ENCODE measurements at places on chromosomes 7 and 10.

DNA sequence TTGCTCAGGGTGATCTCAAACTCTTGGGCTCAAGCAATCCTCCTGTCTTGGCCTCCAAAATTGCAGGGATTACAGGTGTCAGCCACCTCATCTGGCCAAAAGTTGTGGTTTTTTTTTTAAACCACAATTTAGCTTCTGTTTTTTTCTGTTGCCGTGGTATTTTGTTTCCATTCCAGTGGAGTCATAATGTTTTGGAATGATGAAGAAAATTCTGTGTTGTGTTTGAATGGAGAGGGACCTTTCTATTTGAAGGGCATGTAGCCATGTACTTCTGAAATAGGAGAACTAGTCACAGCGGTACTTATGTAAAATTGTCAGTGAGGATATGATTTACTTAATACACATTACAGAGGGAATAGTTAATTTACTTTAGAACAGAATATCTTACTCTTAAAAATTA lies 201.3 kb downstream of the ARL4A start:
- no peak for DNase-seq

- DNase-seq, result no peak
Measured at GRCh38 chr10:34001087-34001580, 666.7 kb upstream of the NRP1 start.

DNA sequence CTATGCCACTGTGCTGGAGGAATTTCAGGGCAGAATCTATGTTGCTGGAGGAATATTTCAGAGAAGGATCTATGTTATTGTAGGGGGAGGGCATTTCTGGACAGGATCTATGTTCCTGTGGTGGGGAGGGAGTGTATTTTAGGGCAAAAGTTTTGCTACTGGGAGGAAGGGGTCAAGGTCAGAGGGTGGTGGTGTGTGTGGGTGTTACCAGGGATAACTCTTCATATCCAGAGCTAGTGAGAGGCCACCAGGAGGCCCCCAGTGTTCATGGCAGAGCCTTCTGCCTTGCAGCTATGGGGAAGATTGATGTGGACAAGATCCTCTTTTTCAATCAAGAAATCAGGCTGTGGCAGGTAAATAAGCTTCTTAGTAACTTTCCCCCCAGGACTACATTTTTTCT lies 2.0 kb upstream of the STRA8 start:
- no peak for DNase-seq

DNA sequence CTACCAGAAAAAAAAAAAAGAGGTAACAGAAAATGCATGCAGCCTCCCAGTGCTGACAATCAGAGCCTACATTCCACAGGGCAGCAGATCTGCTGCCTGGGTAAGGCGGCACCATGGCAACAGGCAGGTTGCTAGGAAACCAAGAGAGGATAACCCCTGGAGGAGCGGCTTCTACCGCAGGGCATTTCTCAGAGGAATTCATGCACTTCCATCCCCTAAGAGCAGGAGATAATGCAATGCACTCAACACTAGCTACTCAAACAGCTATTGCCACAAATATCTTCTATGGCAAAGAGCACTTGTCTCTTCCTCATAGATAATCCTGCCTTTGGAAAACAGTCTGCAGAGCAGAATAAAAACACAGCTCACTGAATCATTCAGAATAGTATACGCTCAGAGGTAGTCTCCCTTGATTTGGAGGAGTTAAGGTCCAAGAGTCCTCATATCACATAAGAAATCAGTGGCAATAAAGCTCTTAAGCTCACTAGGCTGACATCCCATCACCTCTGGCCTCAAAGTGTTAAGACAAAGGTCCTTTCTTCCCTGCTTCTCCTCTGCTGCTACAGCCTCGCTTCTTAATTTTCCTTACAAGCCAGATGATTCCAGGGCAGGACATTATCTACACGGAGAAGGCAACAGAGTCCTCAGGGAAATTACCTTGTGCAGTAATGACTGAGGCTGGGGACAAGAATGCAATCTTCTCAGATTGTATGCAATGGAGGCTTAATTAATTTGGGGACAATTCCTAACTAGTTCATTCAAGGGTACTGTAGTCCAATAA lies 10.7 kb downstream of the PSAP start:
- DNase-seq, result peak; percentile 8

- no peak for DNase-seq
Measured at GRCh38 chr7:24582166-24582565, 8.9 kb downstream of the PALS2 start.

GRCh38 chr7:73678862-73679261 lies 4.4 kb downstream of the DNAJC30 start:
- DNase-seq, result no peak

GRCh38 chr7:87058744-87059524 lies 520 bp downstream of the ELAPOR2 start:
- peak; percentile 80 for DNase-seq

- no peak for DNase-seq
Measured at GRCh38 chr10:43878386-43878785, 229.7 kb upstream of the ZNF32 start.

GRCh38 chr7:144665689-144666381 lies 170.0 kb downstream of the TPK1 start:
- DNase-seq, result no peak

GRCh38 chr7:13197501-13197900 lies 510.1 kb downstream of the ARL4A start:
- no peak for DNase-seq

DNA sequence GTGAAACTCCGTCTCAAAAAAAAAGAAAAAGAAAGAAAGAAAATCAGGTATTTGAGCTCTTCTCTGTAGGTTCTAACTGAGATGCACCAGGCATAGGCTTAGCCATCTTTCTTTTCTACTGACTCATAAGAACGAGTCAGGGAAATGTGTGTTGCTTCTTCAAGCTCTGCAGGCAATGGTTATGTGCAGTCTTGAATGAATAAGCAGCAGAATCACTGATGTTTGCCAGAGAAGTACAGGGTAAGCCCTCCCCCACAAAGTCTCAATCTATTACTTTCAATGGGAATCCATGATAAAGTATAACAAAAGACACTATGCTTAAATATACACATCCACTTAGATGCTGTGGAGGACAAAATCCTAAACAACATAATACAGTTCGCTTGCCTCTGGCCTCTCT lies 239.2 kb downstream of the PARD3 start:
- DNase-seq, result no peak

GRCh38 chr10:60943316-60944057 lies 498 bp downstream of the RHOBTB1 start:
- peak; percentile 57 for DNase-seq

- DNase-seq, result no peak
Measured at GRCh38 chr10:114538181-114538906, 119.7 kb downstream of the ABLIM1 start.

DNA sequence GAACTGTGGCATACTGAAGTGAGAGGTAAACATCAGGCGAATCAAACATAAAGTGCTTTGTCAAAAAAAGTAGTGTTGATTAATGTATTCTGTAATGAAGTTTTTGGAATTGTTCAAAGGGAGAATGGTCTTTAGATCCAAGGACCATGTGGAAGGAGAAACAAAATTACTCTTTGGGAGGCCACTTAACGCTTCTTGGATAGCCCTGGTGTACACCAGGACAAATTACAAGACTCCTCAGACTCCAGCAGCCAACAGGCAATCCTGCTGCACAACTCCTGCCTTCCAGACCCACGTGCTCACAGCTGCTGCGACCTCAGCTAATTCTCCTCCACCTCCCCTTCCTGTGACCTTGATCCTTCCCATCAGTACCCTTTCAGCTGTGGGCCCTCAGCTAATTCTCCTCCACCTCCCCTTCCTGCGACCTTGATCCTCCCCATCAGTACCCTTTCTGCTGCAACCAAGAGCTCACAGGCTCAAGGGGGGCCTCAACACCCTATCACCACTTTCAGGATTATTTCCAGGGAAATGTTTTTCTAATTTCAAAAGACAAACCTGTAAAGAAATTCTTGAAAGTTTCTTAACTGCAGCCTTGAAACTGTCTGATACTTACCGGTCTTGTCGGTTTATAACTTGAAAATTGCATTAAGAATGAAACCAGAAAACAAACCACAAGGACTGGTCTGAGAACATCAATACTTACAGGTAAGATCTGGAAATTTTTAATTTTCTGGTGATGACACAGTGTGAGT lies 29.7 kb upstream of the DDC start:
- DNase-seq, result no peak

GRCh38 chr10:4198216-4198615 lies 413.2 kb upstream of the KLF6 start:
- DNase-seq, result no peak

DNA sequence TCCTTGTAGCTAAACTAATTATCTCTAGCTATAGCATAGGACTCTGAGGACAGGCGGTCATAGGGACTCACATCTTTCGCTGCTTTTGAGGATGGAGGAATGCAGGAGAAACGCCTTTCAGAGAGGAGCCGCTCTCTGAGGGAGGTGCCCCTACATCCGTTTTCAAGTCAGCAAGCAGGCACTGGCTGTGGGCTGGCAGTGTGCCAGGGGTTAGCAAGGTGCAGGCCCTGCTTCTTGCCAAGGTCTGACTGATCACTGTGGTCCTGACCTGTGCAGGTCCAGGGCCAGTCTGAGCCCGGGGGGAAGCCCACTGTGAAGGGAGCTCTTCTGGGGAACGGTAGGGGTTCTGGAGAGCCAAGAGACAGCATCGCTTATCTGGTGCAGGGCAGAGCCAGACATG lies 89.4 kb downstream of the SH3PXD2A start:
- no peak for DNase-seq

- DNase-seq, result no peak
Measured at GRCh38 chr7:96976106-96976505, 29.2 kb upstream of the DLX6 start.

- no peak for DNase-seq
Measured at GRCh38 chr10:111506266-111507034, 429.6 kb downstream of the ADRA2A start.

GRCh38 chr7:92729172-92729571 lies 107.2 kb downstream of the CDK6 start:
- DNase-seq, result no peak

- no peak for DNase-seq
Measured at GRCh38 chr7:21960922-21961321, 15.2 kb upstream of the CDCA7L start.

DNA sequence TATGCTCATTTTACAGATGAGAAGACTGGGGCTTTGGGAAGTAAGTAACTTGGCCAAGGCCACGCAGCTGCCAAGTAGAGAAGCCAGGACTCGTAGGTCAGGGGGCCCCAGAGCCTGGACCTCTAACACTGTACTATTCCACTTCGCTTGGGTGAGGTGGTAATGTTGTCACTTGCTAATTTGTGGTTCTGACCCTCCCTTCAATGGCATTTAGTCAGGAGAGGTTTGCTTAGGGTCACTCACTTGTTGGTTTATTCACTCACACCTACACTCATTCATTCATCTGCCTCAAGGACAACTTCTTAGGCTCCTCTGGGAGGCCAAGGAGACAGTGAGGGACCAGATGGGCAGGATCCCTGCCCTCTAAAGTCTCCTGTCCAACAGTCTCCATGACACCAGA lies 21.3 kb downstream of the BTBD16 start:
- DNase-seq, result no peak

- DNase-seq, result no peak
Measured at GRCh38 chr7:148697256-148698006, 1.3 kb upstream of the CUL1 start.

DNA sequence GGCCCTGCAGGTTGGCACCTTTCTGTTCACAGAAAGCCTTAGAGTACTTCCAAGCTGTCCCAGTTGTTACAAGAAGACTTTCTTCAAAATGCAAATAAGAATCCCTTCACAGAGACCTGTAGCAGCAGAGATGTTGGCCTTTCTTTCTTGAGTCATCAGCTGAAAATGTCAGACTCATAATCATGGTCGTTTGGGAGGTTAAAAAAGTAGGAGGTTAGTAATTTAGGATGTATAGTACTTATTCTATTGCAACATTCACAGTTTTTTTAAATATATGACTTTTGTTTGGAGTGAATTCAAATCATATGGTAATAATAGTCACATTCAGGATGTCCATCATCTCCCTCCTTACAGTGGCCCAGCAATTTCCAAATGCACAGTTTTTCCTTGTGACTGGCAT lies 223.9 kb upstream of the GLI3 start:
- no peak for DNase-seq

- no peak for DNase-seq
Measured at GRCh38 chr7:127290801-127291361, 38.1 kb upstream of the GRM8 start.
